Upper lobe of right lung (tissue), 1 donor: ENCODE measurements at places on chromosomes 16 and 17. TPM values are rescaled to one million over a fixed set of nuclear protein-coding genes. Genes with fewer than 3 reads are reported as not detected.

PRAC2 gene
- total RNA-seq = not detected

DOC2B gene
- 13.7 TPM for total RNA-seq

MTSS2 gene
- total RNA-seq = 81.3 TPM

OTOP3 gene
- not detected for total RNA-seq

KRTAP4-1 gene
- not detected for total RNA-seq

CETP gene
- 1.9 TPM for total RNA-seq

DNA sequence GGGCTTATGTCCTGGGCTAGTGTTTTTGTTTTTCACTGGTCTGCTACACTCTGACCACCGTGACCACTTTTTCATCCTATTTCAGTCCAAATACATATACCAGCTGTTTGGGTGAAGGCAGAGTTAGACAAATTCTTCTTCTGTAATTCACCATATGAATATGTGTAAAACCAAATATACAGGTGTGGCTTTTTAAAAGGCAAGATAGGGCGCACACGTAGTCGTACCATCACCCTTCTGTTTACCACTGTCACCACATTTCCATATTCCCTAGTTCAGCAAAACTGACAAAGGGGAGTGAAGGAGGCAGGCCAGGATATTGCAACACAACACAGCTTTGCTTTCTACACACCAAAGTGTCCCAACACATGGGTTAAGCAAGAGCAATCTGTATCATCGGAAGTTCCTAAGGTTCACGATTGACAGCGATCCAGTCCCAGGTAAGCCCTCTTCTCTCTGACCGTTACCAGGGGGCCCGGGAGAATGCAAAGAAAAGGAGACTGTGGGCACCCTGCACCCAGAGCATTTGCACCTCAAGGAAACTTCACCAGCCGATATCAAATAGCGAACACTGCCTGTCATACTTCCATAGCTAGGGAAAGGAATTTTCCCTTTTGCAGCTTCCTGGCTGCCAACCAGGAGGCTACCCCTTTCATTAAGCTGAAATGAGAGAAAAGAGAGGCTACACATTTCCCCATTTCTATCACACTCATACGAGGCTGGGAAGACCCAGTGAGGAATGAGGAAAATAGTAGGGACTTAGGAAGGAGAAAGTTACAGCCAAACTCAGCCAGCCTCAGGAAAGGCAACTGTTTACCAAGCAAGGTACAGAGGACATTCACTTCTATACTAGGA, 23.1 kb downstream of the CREBBP start:
- DNase-seq = no peak

DNA sequence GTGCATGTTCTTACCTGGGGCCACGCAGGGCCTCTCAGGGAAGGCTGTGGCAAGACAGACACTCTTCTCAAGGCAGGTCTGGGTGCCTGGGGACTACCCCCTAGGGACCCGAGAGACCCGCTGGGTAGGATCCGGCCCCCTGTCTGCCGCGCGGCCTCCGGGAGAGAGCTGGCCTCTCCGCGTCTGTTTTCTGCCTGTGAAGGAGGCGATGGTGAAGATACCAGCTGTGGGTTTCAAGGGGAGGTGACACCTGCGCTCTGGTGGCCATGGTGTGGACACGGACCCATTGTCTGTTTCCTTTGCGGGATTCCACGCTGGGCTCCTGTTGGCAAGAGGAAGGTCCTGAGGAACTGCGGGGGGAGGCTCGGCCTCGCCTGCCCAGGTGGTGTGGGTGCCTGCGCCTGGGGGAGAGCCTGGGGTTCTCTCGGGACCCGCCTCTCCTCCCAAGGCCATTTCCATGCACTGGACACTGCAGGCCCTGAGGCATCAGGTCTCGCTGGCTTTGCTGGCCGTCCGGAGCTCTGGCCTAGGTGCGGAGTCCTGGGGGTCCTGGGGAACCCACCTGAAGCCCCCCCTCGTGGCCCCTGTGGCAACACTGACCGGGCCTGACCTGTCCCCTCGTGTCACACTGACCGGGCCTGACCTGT, 12.2 kb upstream of the METRNL start:
- peak; percentile 66 for DNase-seq

DNA sequence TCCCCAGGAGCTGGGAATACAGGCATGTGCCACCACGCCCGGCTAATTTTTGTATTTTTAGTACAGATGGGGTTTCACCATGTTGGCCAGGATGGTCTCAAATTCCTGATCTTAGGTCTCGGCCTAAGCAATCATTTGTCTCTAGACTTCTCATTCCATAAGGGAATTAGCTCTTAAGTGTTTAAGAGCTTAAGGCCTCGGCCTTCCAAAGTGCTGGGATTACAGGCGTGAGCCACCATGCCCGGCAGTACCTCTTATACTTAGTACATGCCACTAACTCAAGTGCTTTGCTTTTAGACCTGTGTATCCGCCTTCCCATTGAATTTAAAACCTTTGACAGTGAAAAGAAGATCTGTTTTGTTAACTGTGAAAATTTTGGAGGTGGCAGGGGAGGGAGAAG, 16.6 kb upstream of the IL21R start:
- no peak for DNase-seq

GRCh38 chr17:39963829-39964228, 1.0 kb downstream of the GSDMA start:
- DNase-seq = no peak

- no peak for DNase-seq
These were observed 43.6 kb downstream of the IKZF3 start for GRCh38 chr17:39820541-39820940.

DNA sequence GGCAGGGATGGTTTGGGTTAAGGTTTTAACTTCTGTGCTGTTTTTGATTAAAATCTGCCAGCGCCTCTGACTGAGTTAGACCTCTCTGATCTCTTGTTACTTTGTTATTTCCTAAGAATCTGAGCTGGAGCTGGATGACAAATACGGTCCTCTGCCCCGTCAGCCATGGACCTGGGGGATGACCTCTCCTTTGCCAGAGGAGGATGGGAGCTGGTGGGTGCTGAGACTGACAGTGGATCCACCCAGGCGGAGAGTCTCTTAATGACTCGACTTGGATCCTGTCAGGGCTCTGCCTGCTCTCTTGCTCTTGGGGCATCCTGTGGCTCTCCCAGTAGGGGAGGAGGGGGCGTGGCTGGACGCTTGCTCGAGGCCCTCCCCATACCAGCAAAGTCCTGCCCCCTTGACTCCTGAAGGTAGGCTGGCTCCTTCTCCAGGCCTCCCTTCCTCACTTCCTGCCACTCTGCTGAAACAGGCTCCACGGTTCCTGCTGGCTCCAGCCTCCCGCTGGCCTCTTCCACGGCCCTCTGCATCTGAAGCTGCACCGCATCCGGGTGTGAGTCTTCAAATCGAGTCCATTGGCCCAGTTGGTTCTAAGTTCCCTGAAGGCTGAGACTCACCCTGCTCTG, 24.8 kb upstream of the MAP3K14 start:
- peak; percentile 70 for DNase-seq

- DNase-seq = peak; percentile 71
These were observed 1265.3 kb downstream of the CDH11 start for GRCh38 chr16:63856537-63856936.

GRCh38 chr17:63325808-63326207, 120.3 kb downstream of the CYB561 start:
- no peak for DNase-seq

- no peak for DNase-seq
These were observed 274.5 kb downstream of the C16orf95 start for GRCh38 chr16:87042551-87043230.

GRCh38 chr17:4599505-4600281, 15.4 kb downstream of the SMTNL2 start:
- no peak for DNase-seq

DNA sequence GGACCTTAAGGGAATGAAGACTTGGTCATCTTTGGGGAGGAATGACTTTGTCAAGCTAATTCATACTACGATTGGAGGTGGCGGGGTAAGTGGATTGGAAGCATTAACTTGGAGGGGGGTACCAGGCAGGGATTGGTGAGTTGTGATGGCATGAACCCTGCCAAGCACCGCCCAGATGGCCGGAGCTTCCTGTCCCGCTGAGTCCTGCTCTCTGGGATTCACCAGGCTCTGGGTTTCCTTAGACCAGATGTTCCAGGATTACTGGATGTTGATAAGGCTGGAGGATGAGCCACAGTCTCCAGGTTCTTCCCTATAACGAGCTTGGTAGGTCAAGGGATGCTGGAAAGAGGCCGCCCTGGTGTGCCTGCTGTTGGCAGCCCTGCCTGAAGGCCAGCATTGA, 154.9 kb downstream of the SDK2 start:
- DNase-seq = no peak

- no peak for DNase-seq
These were observed 136.0 kb upstream of the C17orf78 start for GRCh38 chr17:37239690-37240334.

- no peak for DNase-seq
These were observed 3.4 kb downstream of the DOC2A start for GRCh38 chr16:30007378-30007895.

DNA sequence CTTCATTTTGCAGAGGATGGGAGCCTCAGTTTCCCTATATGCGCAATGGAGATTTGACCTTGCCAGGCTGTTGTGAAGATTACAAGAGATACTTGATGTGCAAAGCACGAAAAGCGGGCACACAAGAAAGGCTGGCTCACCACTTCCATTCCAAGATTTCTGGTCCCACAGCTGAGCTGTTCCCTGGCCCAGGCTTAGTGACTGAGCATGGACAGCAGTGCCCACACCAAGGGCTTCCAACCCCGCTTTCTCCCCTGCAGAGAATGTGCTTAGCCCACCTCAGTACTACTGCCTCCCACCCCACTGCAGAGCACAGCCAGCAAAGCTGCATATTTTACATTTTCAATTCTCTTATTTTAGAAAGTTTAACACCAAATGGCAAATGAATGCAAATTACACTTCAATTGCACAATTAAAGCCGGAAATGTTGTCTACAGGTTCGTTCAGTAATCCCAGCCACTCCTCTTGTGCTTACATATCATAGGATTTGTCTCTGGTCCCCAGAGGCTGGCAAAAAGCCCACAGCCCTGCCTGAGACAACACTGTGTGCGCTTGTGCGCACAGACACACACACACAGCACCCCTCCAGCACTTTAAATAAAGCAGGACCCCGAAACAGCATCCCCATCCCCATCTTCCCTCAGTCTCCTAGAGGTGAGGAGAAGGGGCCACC, 51.8 kb downstream of the VAC14 start:
- no peak for DNase-seq

DNA sequence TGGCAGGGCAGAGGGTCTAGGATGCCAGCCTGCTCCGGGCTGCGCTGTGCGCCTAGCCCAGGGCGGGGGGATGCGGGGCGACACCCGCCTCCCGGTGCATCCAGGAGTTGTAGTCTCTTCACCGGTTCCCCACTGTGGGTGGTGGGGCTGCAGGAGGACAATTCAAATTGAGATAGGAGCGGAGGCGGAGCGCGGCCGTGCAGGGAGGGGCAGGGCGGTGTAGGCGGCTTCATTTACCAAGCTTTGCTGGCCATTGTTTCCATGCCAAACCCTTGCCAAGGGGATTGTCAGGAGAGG, 2047.4 kb downstream of the TP53TG3F start:
- no peak for DNase-seq

- DNase-seq = no peak
These were observed 5.9 kb downstream of the GAS7 start for GRCh38 chr17:10192461-10192860.

DNA sequence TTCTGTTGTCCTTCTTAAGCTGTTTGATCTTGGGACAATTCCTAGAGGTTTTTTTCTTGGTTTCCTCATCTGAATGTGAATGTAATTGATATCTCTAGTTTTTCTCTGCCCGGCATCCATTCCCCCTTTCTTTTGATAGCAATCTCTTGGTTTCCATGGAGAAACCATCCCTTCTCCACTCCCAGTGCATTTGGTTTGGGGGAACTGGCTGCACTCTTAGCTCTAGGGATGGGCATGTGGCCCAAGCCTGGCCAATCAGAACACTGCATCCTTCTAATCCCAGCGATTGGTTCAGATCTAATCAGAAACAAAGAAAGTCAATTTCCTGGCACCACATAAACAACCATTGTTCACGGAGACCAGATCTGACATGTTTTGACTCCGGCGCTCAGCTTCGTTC, 45.1 kb downstream of the IRX3 start:
- no peak for DNase-seq

DNA sequence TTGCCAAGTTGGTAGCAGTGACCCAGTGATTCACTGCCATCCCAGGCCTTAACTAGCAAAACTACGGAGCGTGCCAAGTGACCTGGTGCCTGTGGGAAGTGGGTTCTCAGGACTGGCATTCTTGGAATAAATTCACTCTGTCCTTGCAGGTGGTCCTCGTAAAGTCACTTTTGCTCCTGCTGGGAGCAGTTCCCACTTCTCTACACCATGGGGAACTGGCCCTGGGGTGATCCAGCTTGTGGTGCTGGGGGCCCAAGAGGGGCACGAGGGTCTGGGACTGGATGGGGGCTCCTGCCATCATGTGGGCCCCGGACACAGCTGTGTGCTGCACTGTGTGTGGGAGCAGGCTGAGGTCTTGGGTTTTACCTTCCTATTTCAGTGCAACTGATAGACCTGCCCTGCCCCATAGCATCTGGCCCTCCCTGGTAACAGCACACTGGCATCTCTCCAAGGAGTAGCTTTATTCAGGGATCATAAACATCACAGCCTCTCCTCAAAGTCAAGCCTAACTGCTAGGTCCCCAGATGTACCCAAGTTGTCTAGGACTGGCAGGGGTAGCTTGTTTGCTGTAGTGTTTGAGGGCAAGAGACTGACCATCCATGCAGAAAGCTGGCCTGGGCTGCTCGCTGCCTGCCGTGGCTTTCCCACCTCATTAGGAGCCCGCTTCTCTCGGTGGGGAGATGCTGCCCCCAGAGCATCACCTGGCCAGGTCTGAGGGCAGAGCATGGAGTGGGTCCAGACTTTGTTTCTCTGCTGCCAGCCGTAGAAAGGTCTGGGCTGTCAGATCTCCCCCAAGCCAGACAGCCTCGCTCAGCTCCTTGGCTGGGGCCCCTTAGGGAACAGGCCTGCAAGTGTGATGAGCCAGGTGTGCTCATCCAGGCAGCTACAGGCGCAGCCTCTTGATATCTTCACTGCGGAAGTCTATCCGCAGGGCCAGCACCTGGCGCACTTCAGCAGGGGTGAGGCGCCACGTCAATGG, 26.0 kb downstream of the FCSK start:
- no peak for DNase-seq

DNA sequence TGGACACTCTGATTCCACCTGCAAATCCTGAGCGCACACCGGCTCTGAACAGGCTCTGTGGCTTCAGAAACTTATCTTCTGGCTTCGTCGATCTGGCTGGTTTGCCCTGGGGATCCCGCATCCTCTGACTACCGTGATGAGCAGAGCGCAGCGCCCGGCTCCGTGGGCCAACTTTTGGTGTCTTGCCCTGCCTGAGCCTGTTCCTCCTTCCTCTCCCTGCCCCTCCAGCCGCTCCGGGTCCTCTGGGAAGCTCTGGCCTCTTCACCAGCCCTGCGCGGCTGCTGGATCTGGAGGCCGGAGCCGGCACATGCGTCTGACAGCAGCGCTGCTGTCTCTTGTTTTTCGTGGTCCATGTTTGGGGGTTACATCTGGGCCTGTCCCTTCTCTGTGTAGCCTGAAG, 65.6 kb downstream of the JPH3 start:
- DNase-seq = no peak
